ENCODE measurements at places on chromosomes 7 and 10.

GRCh38 chr7:140238778-140239652 is 62.2 kb upstream of the KDM7A start:
- DNase-seq = no peak

- no peak for DNase-seq
Measured at GRCh38 chr10:132987671-132988571, 45.6 kb upstream of the CFAP46 start.

GRCh38 chr10:106396192-106396591 is 768.3 kb downstream of the SORCS1 start:
- no peak for DNase-seq

DNA sequence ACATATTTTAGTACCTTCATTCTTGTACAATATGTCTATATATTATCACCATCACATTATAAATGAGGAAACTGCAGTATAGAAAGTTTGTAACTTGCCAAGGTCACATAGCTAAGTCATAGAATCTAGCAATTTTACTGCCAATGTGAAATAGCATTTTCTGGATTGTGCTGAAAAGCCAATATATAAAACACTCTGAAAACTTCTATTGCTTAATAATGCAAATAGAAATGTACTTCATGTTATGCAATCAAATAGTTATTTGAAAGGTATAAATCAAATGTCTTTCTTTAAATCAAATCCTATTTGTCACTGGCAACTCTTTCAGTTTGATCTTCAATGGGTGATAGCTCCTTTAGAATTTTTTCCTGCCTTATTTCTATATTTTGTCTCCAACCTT is 129.5 kb downstream of the TMEM26 start:
- DNase-seq = no peak

DNA sequence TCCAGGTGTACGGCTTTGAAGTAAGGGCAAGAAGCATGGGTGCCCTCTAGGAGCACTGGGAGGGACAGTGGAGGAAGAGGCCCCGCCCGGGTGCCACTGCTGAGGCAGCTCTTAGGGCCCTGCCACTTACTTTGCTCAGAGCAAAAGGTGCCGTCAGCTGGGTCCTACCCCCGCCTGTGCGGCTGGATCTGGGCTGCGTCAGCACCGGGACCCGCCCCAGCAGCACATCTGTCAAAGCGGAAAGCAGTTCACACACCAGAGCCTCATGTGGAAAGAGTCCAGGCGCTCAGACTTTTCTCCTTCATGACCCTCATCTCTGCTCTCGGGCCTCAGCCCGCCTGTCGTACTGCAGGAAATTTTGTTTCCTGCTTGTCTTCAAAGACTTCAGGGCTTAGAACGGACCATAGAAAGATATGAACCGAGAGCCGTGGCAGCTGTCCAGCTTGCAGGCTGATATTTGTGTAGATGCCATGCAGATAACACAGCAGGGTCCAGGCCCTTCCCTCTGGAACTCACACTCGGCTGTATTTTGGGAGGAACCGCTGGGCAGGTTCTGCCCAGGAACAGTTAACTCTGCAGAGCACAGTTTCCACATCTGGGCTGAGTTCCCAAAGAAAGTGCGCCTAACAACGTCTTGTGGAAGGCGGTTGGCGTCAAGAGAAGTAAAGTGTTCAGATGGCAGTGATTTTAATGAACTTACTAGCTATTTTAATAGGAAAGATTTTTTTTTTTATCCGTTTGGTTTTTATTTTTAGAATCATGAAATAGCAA is 44.3 kb upstream of the PRKAR1B start:
- no peak for DNase-seq

GRCh38 chr7:144057954-144058353 is 9.2 kb downstream of the OR2A5 start:
- no peak for DNase-seq

DNA sequence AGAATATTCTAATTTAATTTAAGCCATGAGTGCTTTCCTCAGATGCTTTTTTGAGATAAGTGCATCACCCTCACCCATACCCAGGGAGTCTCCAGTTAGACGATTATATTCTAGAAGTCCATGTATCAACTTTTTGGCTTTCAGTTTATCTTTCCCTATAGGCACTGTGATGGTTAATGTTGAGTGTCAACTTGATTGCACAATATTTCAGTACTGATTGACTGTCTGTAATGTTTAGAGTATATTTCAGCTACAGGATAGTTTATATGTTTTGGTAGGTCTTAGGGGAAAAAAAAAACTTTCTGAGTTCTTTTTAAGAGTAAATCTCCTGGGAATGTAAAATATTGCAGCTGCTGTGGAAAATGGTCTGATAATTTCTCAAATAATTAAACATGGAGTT is 535.4 kb downstream of the ADRA2A start:
- no peak for DNase-seq

- no peak for DNase-seq
Measured at GRCh38 chr10:125102246-125102645, 58.1 kb downstream of the CTBP2 start.

DNA sequence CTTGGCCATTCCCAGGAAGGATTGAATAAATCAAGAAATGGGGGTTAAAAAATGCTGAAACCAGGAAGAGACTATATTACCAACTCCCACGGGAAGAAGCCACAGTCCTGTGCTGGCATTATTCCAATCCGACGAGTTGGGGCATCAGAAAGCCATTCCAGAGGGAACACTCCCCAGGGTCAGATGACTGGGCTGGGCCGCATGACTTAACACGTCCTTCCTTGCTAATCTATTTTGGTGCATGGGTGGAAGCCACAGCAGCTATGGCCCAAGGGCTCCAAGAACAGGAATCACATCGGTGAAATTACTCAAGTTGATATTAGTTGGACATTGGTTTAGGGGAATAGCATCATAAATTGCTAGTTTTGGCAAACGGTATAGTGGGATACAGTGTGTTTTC is 592.9 kb upstream of the NRP1 start:
- no peak for DNase-seq

GRCh38 chr7:159070431-159071148 is 74.1 kb downstream of the VIPR2 start:
- DNase-seq = no peak

DNA sequence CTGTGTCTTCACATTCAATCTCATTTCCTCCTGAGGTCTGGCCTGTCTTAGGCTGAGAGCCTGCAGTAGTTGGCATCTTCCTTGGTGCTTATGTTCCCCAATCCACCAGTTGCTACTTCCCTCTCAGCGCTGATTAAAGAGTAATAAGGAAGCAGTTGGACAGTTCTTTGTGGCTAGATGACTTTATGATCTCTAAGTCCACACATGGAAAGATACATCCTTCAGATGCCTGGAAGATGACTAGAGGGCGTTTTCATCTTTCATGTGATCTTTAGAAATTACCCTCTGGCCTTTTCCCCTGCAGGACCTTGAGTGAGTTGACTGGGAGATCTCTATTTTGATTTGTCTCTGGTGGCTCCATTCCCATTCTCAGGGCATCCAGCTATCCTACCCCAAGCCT is 204.5 kb downstream of the GRM3 start:
- DNase-seq = no peak

- no peak for DNase-seq
Measured at GRCh38 chr10:97991871-97992270, 38.5 kb downstream of the CRTAC1 start.

DNA sequence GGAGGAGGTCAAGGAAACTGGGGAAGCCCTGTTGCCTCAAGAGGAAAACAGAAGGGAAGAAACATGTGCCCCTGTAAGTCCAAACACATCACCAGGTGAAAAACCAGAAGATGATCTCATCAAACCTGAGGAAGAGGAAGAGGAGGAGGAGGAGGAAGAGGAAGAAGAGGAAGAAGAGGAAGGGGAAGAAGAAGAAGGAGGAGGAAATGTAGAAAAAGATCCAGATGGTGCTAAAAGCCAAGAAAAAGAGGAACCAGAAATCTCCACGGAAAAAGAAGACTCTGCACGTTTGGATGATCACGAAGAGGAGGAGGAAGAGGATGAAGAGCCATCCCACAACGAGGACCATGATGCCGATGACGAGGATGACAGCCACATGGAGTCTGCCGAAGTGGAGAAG is 82.7 kb upstream of the SAMD8 start:
- DNase-seq = no peak

All from central memory CD8-positive, alpha-beta T cell (primary cell).